Caki2 (cell line): ENCODE measurements at places on chromosomes 1 and 21. TPM values are rescaled to one million over a fixed set of nuclear protein-coding genes. Genes with fewer than 3 reads are reported as not detected.

DNA sequence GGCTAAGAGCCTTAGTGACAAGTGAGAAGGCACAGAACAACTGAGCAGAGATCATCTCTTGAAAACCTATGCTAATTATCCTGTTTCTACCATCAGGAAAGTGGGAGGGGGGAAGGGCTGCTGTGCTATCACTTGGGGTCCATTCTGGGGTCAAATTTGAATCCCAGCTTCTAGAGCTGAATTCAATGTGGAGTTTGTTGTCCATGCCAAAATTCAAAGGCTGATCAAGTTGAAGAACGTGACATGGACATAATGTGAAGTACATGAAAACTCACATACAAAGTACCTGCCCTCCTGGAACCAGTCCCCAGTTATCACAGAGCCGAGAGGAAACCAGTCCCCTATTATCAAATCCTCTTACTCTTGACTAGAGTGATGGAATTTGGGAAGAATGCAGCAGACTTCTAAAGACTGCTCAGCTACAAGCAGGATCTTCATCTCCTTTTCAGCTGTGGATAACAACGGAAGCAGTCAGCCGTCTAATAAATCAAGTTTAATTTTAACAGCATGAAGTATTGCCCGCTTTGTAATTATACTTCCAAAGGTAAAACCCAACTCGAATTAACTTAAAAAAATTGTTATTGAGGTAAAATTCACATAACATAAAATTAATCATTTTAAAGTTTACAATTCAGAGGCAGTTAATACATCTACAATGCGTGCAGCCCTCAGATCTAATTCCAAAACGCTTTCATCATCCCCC, 78.3 kb downstream of the SLC45A1 start:
- DNase-seq: no peak

DNA sequence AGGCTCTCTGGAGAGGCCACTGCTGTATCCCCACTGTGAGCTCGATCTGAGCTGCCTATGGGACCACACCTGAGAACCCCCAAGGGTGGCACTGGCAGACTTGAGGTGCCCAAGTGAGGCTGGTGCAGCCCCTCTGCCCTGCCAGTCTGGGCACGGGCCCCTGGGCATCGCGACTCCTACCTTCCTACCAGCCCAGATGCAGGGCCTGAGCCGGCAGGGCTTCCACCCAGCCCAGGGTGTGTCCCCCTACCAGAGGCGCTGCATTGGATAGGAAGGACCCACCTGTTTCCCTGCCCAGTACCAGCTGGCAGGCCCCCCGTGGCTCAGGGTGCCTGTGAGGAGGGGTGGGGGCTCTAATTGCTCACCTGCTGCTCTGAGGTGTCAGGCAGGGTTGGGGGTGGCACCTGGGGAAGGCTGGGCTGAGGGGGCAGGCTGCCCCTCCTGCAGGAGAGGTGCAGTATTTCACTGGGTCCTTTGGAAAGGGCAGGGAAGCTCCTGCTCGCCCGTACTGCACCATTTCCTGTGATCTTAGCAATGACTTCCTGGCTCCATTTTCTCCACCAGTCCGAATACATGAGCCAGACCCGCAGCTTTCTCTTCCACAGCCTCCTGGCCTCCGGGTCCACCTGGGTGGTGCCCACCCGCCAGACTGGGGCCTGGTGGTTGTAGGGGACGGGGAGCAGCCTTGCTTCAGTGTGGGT, 11.8 kb downstream of the TP73 start:
- no peak for DNase-seq

DNA sequence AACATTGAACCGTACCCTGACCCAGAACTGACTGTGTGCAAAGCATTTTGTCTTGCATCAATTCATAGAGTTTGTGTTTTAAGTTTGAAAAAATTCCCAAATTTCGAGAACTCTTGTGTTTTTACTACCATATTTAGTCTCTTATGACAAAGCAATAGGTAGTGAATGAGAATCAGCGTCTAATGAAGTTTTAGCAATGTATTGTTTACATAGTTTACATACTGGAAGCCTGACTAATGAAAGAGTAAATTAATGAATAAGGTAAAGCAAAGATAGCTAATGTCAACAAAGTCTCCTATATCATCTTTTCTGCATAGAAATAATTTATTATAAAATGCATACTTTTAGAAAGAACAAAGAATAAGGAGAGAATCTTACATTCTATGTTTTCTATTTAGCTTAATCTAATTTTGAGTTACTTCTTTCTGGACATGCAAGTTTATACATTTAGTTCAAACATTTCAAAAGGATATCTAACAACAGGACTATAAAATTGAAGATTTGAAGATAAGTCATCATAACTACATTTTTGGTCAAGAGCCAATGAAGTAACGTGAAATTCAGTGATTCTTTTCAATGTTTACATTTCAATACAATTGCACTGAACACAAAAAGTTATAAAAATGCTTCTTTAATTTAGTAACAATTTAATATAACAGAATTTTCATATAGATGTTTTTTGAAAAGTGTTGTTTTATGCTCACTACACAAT, 1943.7 kb downstream of the NCAM2 start:
- no peak for DNase-seq

DNA sequence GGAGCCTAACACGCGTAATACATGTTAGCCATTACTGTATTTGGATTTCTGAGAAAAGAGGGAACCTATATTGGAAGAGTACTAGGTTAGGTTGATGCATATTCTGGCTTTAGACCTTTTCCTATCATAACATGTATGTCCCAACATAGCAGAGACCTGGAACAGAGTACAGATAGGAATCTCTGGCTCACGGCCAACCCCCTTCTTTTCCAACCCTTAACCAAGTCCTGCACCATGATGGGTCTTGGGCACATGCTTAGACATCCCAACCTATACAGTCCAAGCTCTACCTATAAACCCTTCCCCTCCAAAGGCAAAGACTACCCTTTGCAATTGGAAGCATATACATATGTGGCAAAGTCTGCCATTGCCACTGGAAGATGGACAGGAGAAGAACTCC, 227.9 kb downstream of the TM2D1 start:
- no peak for DNase-seq

- DNase-seq: no peak
Measured at GRCh38 chr21:27565364-27565763, 598.5 kb upstream of the ADAMTS5 start.

- DNase-seq: no peak
Measured at GRCh38 chr1:209777587-209777986, 6.8 kb downstream of the C1orf74 start.

DNA sequence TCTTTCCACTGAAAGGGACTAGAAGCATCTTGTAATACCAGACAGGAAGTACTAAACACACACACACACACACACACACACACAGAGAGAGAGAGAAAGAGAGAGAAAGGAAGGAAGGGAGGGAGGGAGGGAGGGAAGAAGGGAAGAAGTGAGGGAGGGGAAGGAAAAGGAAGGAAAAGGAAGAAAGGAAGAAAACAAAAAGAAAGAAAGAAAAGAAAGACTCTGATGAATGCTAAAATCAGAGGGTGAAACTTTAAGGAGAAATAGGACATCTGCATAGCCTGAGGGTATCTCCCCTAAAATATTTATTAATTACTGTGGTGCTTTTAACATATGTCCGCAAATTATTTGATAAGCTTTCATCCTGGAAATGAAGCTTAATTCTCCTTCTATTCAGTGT, 10.6 kb downstream of the TRIT1 start:
- no peak for DNase-seq

GRCh38 chr1:12387641-12388040, 157.8 kb downstream of the VPS13D start:
- peak; percentile 18 for DNase-seq

- no peak for DNase-seq
Measured at GRCh38 chr21:44938772-44939531, 877 bp upstream of the SLX9 start.

DNA sequence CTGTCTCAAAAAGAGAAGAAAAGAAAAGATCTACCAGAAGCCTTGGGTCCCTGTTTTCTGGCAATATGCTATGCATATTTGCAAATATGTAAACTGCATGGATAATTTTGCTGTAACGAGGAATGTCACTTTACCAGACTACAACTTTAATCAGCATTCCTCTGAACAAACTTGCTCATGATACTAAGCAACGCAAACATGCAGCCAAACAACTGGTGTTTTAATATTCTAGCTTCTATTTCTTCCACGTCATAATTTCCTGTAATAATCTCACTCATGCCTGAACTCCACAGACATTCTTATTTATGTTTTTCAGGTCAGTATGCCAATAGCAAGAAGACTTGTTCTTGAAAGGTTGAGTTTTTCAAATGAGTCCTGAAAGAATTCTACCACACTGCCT, 114.1 kb downstream of the SIM2 start:
- no peak for DNase-seq

- no peak for DNase-seq
Measured at GRCh38 chr1:163770265-163770664, 448.5 kb downstream of the NUF2 start.

DNA sequence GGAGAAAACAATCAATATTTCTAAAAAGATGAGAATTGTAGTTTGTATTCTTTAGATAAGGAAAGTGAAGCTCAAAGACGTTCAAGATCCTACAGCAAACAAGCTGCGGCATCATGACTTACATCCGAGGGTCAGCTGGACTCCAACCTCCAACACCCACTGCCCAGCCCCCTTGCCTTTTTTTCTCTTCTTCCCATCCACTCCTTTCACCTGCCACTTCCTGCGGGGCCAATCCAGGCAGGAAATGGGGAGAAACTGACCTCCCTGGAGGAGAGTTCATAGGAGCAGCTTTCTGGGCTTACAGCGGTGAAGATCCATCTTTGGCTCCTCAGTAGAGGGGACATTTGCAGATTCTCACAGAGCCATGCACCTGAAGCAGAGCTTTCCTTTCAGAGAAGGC, 361.5 kb downstream of the PTPRU start:
- no peak for DNase-seq

Gene RNF186
- not detected in 2 replicates for total RNA-seq

Gene S100A7
- not detected in 2 replicates for total RNA-seq

Gene DUSP23
- 86.0 and 130 TPM in 2 replicates for total RNA-seq

Gene BRDT
- total RNA-seq: not detected in 2 replicates

Gene RPS6KA1
- 37.8 and 68.1 TPM in 2 replicates for total RNA-seq

Gene SPRR1B
- total RNA-seq: not detected in 2 replicates

Gene SYNC
- 0.75 and 0.84 TPM in 2 replicates for total RNA-seq

Gene GJB5
- total RNA-seq: not detected in 2 replicates

Gene LCE1F
- not detected in 2 replicates for total RNA-seq

Gene NEGR1
- total RNA-seq: 0.03 and 0.09 TPM in 2 replicates
